ENCODE measurements at places on chromosomes 5 and 9.
A peak's percentile ranks its signal among the peaks of the same experiment; 100 is the strongest.

- DNase-seq, result peak; percentile 65
These were observed at the start of gene PCDHB7 for GRCh38 chr5:141172381-141173204. PCDHB7 (plus strand) TSS chr5:141172644; CDS start chr5:141172836, 192 bp downstream.

DNA sequence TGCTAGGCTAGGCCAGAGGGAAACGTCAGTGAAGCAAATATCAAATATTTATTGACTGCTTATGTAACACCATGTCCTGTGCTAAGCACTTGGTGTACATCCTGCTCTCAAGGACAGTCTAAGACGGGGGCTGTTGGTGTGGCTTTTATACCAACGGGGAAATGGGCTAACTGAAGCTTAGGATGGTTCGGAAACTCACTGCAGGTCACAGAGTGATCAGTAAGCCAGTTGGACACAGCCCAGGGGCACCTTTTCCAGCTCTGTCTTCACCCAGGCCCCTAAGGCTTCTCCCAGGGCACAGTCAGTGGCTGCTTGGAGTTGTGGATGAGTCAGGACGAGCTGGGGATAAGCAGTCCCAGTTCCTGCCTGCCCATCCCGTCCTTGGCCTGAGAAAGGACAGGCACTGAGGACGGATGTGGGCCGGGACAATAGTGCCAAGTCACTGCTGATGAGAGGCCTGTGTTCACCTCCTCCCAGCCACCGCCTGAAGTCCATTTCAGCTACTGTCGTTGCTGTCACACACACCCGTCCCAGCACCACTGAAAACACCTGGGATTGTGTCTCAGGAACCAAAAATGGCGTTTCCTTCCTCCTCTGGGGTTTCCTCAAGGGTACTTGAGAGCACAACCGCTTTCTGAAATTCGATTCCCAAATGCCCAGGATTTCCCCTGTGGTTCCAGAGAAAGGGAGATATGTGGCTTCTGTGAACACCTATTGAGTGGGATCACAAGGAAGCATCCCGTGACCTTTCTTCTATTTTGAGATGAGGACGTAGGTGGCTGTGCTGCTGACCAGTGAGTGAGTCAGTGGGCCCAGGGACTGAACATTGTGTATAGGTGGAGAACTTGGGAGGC lies 17.5 kb upstream of the SPRY4 start:
- DNase-seq, result no peak

DNA sequence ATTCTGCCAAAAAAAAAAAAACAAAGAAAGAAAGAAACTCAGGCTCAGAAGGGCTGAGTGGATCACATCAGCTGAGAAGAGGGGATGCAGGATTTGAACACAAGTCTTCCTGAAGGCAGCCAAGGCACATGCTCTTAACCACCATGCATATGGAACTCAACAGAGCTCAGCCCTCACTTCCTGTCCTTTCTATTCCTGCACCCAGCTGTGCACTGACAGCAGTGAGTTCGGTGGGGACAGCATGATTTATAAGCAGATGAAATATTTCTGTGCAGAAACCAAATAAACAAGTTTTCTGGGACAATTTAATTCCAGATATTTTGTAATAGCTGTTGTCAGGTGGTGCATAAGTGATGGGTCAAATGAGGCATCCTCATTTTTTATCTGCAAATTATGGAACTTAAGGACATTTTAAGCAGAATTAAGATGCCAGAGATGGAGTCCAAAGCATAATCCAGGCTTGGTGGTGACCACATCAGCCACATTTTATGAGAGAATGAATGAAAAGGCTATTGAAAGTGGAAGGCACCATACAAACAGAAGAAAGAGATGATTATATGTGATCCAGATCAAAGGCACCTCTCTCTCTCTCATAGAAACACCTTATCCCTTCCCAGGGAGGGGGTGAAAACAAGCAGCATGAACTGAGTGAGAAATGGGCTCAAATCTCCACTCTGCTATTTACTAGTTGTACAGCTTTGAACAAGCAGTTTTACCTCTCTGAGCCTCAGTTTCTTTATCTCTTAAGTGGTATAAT lies 303.6 kb upstream of the MSX2 start:
- no peak for DNase-seq

DNA sequence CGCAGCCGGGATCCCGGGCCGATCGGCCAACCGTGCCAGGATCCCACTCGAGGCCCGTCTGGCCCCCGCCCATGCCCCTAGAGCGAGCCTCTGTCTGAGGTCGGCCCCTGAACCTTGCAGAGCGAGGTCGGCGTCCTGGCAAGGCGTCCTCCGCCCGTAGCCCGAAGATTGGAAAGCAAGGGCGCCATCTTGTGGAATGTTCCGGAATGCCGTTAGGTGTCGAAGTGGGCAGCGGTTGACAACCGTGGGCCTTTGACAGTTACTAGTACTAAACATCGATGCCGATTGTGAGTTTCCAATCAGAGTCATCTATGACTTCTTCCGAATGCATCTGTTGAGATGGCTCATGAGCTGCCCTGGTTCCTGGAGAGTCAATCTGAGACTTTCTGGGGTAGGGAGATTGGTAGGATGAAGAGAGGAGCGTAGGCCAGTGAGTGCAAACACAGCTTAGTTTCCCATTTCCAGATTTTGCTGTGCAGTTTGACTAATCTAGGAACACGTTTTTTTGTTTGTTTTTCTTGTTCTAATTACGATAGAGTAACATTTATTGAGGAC lies 923 bp upstream of the PLK2 start:
- peak; percentile 72 for DNase-seq

- no peak for DNase-seq
These were observed 109.8 kb upstream of the NFIL3 start for GRCh38 chr9:91533382-91533781.

- DNase-seq, result no peak
These were observed 50.7 kb downstream of the TMEM167A start for GRCh38 chr5:83026516-83026915.

DNA sequence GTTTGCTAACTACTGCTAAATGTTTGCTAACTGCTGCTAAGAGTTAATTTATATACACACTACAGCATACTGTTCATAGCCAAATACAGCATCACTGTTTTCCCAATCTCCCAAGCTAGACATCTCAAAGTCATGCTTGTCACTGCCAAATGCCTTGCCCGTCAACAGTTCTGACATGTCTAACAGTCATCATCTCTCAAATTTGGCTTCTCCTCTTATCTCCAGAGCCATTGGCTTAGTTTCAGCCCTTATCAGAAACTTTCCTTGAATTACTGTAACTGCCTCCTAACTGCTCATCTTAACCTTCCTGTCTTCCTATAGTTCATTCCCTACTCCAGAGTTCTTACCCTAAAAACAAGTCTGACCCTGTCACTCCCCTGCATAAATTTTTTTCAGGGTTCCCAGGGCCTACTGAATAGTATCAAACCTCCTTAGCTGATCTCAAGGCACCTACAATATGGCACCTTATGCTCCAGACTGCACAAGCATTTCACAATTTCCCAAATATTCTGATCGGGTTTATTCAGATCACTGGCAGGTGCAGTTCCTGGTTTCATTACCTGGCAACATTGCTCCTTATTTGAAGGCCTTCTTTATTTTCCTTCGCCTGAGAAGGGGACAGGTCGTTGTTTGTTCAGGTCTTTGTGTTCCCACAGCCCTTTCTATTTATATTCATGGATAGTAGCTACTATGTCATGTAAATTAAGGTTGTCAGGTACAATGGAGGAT lies 55.9 kb upstream of the ANKRD55 start:
- DNase-seq, result peak; percentile 58

GRCh38 chr5:119070578-119070827 lies 384 bp upstream of the DMXL1 start:
- DNase-seq, result no peak

- no peak for DNase-seq
These were observed 104.5 kb upstream of the NFIB start for GRCh38 chr9:14418301-14418940.

- no peak for DNase-seq
These were observed 1036.4 kb downstream of the EFNA5 start for GRCh38 chr5:106634375-106634774.

DNA sequence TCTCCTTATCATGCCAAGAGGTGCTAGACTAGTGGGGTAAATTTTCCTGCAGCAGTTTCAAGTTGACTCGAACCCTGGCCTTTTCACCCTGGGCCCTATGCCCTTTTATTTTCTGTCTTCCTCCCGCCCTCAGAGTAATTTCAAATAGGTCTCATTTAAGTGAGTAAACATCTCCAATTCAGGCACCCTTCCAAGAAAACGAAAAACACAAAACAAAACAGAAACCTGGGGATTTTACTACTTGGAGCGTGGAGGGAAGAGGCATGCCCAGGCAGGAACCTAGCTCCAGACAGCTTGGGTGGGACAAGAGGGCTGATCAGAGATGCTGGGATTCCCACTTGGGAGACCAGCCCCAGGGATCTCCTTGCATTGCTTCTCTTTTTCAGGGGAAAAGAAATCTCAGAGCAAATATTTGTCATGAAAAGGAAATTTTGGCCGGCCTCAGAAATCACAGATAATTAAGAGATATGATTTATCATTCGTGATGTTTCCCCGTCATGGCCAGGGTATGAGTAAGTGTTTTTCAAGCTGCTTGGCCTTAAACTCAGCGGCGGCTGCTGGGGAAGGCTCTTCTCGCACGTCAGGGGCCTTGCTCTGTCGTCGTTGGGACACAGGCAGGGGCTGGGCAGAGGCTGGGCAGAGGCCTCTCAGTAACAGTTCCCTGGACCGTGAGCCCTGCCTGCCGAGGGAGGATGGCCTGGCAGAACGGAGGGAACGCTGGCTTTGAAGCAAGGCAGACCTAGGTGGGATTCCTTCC lies 248.6 kb upstream of the KLF4 start:
- DNase-seq, result no peak

GRCh38 chr5:155773680-155774079 lies 553.3 kb upstream of the SGCD start:
- no peak for DNase-seq

Data from HAP-1 (cell line).